ENCODE measurements at places on chromosomes 7 and 10.

GRCh38 chr10:97836446-97836845 lies 13.2 kb upstream of the GOLGA7B start:
- DNase-seq: no peak

- DNase-seq: no peak
These were observed 149.4 kb downstream of the WDR37 start for GRCh38 chr10:1205450-1206030.

- DNase-seq: no peak
These were observed 4.4 kb downstream of the ZNF485 start for GRCh38 chr10:43610636-43611035.

DNA sequence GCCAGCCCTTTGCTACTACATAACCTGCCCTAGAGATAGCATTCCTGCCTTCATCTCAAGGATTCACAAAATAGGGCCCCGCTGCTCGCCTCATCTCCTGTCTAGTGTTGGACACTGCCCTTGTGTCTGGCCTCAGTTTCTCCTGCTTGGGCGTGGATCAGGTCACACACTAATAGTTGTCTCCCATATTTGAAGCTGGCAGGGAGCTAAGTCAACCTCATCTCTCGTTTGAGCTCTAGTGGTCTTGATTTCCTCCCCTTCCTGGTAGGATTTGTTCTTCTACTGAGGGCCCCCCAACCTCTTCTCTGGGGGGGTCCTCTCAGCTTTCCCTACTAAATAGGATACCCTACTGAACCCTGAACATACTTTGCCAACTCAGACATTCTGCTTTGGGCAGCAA lies 42.2 kb downstream of the ADCYAP1R1 start:
- DNase-seq: no peak

GRCh38 chr7:151923097-151923876 lies 33.0 kb upstream of the GALNTL5 start:
- DNase-seq: no peak
